Thyroid gland (tissue), 4 donors: ENCODE measurements at places on chromosomes 7 and 10. TPM values are rescaled to one million over a fixed set of nuclear protein-coding genes. Genes with fewer than 3 reads are reported as not detected.

GRCh38 chr7:4247106-4247876 is 434.8 kb upstream of the FOXK1 start:
- no peak for DNase-seq

DNA sequence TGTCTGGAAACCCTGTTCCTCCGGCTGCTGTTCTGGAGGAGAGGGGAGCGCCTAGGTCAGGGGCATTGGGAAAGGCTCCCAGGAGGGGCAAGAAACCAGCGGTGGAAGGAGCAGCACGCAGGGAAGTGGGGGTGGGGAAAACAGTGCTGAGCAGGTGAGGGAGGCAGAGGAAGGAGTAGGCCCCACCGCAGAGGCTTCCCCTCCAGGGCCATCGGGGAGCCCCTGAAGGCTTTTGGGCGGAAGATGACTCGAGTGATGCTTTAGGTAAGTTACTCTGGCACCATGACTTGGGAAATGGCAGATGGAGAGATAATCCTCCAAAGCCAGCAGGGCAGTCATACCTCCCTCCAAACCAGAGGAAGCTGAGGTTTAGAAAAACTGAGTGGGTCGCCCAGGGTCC is 106.5 kb upstream of the ANLN start:
- no peak for DNase-seq

DNA sequence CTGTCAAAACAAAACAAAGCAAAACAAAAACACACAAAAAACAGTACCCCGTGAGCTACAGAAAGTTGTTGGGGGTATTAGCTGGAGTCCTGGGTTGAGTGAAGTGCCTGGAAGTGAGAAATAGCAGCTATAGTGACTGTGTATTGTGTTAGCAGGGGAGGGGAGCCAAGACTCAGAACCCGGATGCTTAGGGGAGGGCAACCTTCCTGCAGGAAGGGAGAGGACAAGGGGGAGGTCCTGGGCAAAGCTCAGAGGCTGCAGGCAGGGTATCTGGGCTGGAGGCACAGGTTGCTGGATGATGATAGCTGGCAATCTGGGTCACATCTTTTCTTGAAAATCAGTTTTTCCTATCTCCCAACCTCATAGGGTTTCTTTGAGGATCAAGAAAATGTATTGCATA is 75.8 kb upstream of the PARD3 start:
- no peak for DNase-seq

DNA sequence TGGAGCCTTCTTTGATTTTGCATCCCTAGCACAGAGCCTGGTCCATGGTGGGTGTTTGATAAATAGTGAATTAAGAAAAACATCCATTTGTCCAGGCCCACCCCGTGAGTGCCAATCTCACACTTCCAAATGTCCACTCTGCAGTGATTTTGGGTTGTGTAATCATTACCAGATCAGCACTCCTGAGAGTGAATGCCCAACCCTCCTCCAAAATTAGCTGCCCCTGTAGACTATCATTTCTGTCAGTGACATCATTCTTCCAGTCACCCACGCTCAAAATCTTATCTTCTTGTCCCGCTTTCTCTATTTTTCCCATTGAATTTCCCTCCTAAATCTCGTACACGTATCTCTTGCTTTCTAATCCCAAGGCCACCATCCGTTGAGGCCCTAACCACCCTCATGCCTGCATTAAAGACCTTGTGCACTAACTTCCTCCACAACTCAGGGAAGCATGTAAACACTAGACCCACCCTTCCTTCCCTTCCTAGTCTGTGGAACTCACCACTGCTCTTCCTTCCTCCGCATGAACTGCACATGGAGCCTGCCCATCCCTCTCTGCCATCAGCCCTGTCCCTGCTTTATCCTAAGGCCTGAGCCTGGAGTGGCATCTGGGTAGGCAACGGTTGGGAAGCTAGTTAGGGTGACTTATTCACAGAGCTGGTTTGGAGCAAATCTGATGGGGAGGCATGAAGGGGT is 32.8 kb downstream of the PIK3AP1 start:
- DNase-seq = no peak

DNA sequence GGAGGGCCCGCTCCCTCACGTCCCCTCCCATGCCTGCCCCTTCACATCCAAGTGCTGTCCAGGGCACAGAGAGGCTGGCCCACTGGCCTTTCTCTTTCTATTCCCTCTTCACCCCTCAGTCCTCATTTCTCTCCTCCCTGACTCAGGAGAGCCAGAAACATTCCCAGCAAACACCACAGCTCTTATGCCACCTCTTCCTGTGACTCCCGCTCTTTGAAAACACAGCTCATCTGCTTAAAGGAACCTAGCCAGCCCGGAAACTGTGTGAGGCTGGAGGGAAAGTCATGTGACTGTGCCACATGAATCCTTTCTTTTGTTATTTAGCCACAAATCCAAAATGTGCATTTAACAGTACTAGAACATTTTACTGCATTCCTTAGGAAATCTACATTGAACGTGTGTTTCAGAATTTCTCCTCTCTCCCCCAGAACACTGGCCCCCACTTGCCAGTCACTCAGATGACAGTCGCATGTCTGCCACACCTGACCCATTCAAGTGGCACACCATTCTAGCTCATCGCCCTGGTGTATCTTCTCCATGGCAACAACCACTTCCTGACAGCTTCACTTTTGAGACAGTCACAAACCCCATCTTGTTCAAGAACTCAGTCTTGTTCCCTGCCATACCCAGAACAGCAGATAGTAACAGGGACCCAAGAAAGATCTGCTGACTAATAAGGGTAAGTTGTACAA is 42.8 kb downstream of the GRB10 start:
- no peak for DNase-seq

- DNase-seq = no peak
Measured at GRCh38 chr7:11804621-11805020, 27.4 kb downstream of the THSD7A start.

DNA sequence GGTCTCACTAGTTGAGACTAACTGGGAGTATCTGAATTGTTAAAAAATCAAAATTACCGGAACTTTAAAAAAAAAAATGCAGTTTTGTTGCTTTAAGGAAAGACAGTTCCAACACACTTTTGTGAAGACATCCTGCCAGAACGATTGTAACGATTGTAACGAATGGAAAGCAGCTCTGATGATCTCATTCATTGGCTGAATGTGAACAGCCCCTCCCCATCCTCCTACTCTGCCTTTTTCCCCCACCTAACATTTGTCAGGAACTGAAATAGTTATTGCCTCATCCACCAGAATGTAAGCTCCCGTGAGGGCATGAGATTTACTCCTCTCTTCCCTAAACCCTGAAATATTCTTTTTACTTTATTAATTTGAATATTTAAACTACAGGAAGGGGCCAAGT is 23.1 kb upstream of the ZC3HAV1L start:
- no peak for DNase-seq

- DNase-seq = no peak
Measured at GRCh38 chr10:69403519-69403918, 13.2 kb downstream of the TACR2 start.

GRCh38 chr10:97157578-97158095 is 28.1 kb downstream of the SLIT1 start:
- DNase-seq = no peak

GRCh38 chr10:110746969-110747608 is 103.0 kb downstream of the RBM20 start:
- peak; percentile 63 for DNase-seq

DNA sequence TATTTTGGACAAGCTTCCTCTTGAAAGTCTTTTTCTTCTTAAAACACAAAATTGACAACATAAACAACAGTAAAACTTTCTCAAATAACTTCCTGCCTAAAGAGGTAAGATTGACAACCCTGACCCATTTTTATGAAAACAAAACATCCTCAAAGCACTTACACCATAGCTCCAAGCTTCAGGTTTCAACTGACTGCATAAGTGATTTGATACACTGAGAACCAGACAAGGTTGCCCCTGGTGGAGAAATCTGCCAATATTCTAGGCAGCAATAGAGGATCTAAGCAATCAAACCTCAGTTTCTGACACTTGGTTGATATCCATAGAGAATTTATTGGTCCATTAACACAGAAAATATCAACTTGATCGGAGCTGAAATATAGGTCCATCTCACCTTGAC is 147.8 kb downstream of the ELAPOR2 start:
- no peak for DNase-seq

- DNase-seq = no peak
Measured at GRCh38 chr7:107068156-107068555, 23.7 kb downstream of the PRKAR2B start.

- DNase-seq = no peak
Measured at GRCh38 chr7:155229548-155230168, 68.0 kb upstream of the INSIG1 start.

- no peak for DNase-seq
Measured at GRCh38 chr7:114364151-114364550, 50.5 kb upstream of the FOXP2 start.

GRCh38 chr7:117068511-117069145 is 115.3 kb downstream of the ST7 start:
- peak; percentile 84 for DNase-seq

DNA sequence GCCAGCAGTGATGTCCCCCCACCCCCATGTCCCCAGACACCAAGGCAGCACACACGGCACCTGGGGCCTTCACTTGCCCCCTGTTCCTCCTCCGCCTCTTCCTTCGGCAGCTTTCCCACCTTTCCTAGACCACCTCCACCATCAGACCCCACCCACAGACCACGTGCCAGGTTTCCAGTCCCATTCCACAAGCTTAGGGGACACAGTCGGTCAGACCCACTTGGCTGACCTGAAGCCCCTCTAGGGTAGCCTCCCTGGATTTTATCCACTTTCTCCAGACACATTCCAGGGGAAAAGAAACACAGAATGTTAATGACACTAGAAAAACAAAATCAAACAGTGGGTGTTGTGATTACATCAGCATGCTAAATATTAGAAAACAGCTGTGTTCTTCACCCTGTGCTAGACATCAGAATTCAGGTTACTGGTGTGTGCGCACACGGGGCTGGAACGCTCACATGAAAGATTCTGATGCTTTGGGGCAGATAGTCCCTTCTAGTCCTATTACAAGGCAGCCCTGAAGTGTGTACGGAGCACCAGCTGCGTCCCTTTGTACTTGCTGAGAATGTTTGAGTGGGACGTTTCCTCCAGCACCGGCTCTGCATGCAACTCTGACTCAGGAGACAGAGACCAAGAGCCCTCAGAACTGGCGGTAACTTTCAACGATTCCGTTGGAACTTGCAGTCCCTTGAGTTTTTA is 75.5 kb upstream of the PPP2R2D start:
- DNase-seq = no peak

The SFRP4 gene
- total RNA-seq = 21.8 TPM

The PRSS2 gene
- not detected for total RNA-seq

The TET1 gene
- total RNA-seq = 10.6 TPM

The CPN1 gene
- not detected for total RNA-seq
